GM20000 (cell line): ENCODE measurements at places on chromosomes 6 and 20.

GRCh38 chr6:37354526-37355384, 972 bp downstream of the RNF8 start:
- peak; percentile 50 for DNase-seq

- no peak for DNase-seq
These were observed 315.1 kb downstream of the TFAP2C start for GRCh38 chr20:56943946-56944945.

GRCh38 chr20:2859330-2860121, 13.8 kb upstream of the PTPRA start:
- no peak for DNase-seq

- no peak for DNase-seq
These were observed 13.9 kb upstream of the SUMO4 start for GRCh38 chr6:149385998-149386646.

- DNase-seq = no peak
These were observed 11.9 kb downstream of the VSTM2L start for GRCh38 chr20:37914672-37915433.

DNA sequence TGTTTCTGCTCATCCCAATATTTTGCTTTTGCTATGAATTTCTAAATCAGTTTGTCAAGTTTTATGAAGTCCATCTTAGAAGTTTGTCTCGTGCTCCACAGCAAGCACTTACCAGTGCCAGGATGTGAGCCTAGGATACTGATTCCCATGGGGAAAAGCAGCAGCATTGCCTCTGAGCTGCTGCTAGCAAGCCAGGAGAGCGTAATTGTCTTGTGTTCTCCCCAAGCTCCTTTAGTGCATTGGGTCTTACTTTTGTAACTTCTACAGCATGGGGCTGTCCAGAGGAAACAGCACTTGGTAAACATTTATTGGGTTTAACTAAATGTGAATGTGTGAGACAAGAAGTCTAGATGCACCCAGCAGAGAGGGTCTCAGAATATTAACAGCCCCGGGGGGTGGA, 76.1 kb downstream of the RNF182 start:
- no peak for DNase-seq

DNA sequence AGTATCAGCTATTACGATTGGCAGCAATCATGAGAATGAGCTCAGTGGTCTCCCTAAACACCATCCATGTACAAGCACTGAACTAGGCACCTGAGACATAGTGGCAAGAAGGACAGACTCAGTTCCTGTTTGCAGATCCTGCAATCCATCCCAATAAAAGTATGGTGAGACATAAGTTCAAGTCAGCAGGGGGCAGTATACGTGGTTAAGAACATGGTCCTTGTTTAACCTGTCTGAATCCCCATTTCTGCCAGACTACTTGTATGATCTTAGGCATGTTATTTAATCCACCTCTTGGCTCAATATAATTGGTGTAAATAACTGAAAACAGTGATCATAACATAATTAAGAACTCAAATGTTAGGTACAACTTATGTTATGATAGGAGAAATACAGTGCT, 33.2 kb upstream of the PNISR start:
- DNase-seq = no peak

DNA sequence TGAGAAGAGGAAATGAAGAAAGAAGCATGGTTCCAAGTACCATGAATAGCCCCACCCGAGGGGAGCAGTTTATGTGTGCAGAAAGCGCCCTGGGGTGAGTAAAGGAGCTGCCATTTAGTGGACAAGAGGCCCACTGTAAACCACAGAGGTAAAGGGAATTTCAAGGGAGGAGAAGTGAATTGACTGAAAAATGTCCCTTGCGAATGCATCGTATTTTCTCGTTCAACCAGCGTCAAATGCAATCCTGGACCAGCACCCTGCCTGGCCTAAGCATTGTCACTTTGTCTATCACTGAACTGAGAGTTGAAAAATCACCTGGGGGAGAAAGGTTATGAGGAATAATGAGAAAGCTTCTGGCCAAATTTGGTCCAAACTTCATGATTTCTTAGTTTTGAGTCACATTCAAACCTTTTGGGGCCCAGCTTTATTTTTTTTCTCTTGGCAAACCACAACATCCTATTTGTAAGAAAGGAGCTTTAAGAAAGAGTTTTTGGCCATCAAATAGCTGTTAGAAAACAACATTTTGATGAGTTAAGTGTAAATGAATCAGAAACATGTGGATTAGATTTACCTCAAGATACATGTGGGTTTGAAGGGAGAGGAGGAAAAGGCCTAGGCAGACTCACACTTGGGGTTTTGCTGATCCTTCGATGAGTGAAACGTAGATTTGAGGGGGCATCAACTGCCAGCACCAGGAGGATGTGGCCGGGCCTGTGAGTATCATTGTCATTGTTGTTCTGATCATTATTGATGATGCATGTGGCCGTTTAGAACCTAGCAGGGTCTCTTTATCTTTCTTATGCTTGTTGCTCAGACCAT, 214.0 kb downstream of the CLIC5 start:
- no peak for DNase-seq

DNA sequence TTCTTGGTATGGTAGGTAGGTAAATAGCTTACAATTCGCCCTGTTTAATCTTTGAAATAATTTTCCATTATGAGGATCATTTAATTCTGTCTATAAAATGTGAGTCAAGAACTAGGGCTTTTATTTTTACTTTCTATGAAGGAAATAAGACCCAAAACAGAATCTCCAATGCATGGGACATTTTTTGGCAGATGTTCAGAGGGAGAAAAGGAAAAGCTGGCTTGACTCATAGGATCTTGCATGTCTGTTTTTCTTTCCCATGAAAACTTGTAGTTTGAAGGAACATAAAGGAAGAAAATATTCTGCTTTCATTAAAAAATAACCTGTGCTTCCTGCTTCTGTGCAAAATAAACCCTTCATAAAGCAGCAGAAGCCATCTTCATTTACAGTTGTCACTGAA, 143.1 kb upstream of the INSM1 start:
- DNase-seq = no peak
